ENCODE measurements at places on chromosomes 1 and 21.

DNA sequence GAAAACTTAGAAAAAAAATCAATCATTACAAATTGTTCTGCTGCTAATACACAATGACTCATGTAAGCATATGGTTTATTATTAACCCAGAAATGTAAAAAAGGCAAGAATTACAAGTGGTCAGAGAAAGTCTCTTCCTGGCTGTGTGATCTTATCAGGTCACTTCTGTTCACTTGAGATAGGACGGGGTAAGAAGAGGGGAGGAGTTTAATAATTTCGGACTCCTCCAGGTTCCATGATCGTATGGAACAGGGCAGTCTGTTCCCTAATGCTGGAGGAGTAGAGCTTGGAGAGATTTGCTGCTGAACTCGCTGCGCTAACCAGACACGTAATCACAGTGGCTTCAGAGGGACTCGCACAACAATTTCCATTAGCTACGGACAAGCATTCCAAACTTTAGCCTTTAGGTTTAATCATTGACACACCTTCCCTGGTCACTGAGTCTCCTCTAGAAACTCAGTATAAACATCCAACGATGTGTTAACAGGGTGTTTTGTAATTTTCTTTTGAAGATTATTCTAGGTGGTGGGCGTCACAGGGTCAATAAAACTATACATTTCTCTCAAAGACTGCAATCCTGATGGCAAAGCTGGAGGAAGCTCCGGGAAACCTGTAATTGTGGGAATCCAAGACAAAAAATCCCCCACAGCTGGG is 1.3 kb downstream of the CRYZ start:
- DNase-seq: no peak

DNA sequence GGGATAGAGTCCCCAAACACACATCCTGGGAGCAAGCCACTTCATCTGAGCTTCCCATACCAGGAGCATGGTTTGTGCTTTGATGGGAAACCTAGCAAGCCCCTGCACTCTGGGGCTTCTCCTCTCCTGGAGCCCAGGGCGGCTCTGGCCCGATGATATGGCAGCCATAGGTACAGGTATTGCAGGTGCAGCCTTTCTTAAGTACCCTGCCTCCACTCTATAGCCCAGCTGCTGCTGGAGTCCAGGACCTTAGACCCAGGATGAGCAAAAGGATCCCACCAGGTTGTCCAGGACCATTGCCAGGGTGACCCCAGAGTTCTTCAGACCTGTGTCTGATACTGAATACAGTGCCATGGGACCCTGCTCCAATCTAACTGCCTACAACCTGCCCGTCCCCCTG is 4.2 kb downstream of the C1orf226 start:
- DNase-seq: no peak

- peak; percentile 76 for DNase-seq
These were observed 987 bp downstream of the GPR137B start for GRCh38 chr1:236143104-236143948.

DNA sequence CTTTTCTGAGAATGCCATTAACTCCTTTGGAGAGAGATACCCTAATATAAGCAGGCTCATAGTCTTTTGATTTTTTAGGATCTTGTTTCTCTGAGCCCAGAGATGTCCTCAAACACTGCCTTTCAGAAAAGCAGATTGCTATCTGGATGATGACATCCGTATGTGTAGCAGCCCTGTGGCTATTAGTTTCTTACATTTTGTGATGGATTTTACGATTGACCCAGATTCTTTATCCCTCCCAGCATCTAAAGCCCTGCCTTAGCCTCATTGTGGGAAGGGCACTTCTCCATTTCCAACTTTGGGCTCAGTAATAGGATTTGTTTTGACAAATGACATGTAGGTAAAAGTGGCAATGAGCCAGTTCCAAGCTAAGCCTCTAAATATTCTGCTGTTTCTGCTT is 300.3 kb downstream of the TTLL7 start:
- DNase-seq: no peak

DNA sequence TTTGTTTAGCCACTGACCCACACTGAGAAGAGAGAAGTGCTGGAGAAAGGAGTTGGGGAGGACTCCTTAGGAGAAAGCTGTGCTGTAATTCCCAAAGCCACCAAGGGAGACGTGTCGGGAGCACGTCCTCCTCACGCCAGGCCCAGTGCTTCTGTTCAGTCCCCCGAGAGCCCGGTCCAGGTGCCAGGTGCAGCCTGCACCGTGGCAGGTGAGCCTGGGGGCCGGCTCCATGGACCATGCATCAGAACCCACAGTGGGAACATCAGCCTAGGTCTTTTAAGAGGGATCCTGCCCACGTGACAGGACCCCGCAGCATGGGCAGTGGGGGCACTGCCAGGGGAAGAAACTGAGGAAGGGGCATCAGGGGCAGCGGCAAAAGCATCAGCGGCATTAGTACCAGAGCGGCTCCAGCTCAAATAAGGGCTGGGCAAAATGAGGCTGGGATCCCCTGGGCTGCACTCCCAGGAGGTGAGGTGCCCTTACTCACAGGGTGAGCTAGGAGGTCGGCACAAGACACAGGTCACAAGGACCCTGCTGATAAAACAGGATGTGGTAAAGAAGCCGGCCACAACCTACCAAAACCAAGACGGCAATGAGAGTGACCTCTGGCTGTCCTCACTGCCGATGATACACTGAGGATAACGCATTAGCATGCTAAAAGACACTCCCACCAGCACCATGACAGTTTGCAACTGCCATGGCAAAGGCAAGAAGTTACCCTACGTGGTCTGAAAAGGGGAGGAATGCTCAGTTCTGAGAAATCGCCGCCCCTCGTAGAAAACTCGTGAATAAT is 24.6 kb upstream of the PRDM15 start:
- DNase-seq: no peak

DNA sequence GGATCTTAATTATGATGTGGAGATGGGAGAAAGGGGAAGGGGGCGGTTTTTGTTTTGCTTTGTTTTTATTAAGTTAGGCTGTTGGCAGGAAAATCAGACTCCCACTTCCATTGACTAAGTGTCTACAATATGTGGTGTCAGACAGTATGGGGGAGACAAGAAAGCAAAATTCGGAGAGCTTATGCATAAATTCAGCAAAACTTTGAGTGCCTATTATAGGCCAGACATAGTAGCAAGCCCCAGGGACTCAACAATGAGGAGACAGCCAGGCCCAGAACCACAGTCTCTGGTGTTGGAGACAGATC is 835 bp upstream of the TSPAN2 start:
- no peak for DNase-seq

GRCh38 chr21:45329261-45330074 is 41.8 kb upstream of the POFUT2 start:
- no peak for DNase-seq

DNA sequence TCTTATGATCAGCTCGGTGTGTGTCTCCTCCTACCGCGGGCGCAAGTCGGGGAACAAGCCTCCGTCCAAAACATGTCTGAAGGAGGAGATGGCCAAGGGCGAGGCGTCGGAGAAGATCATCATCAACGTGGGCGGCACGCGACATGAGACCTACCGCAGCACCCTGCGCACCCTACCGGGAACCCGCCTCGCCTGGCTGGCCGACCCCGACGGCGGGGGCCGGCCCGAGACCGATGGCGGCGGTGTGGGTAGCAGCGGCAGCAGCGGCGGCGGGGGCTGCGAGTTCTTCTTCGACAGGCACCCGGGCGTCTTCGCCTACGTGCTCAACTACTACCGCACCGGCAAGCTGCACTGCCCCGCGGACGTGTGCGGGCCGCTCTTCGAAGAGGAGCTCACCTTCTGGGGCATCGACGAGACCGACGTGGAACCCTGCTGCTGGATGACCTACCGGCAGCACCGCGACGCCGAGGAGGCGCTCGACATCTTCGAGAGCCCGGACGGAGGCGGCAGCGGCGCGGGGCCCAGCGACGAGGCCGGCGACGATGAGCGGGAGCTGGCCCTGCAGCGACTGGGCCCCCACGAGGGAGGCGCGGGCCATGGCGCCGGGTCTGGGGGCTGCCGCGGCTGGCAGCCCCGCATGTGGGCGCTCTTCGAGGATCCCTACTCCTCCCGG is 1.5 kb downstream of the KCNC4 start:
- DNase-seq: peak; percentile 65

DNA sequence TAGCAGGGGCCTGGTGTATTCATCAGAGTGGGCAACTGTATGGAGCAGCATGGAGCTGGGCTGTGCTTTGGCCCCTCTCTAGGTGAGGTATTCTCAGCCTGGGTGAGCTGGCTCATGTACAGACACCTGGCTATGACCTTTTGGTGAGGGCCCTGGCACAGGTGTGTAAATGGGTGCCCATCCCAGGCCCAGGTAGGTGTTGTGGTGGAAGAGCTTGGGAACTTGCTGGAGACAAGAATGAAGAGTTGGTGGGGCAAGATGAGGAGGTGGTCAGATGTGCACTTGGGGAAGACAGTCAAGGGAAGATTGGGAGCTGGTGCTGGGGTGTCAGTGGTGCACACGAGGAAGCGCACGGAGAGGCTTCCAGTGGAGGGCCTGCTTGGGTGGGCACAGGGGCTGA is 95.5 kb downstream of the TRIM11 start:
- DNase-seq: no peak

- no peak for DNase-seq
These were observed 15.5 kb downstream of the EEIG2 start for GRCh38 chr1:108575375-108575774.

- no peak for DNase-seq
These were observed 15.9 kb upstream of the SAMD11 start for GRCh38 chr1:907611-908451.

- no peak for DNase-seq
These were observed 607.9 kb upstream of the TMPRSS15 start for GRCh38 chr21:19011451-19011850.

GRCh38 chr1:18794561-18794960 is 64.9 kb downstream of the TAS1R2 start:
- DNase-seq: no peak

GRCh38 chr1:27473755-27474154 is 16.2 kb downstream of the WASF2 start:
- DNase-seq: peak; percentile 27

DNA sequence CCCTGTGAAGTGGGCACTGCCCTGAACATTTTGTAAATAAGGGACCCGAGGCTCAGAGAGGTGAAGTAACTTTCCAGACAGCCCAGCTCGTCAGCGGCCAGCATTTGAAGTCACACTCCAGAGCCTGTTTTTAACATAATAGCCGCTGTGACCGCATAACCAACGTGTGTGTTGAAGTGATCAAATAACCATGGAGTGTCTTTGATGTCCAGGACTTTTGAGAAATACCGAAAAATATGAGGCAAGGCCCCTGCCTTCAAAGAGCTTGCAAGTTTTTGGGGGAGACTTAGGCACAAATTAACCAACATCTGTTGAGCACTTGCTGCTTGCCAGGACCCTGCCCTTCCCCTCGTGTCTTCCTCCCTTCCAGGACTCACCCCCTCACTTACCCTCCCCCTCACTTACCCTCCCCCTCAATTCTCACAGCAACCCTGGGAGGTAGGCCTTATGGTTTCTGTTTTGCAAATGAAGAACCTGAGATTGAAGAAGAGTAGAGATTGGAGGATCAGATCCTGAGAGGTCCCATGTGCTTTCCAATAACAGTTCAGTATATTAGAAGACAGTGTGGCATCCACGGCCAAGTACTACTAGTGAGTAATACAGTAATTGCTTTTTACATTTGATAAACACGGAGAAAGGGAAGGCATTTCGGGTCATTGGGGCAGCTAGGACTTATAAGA is 1.3 kb upstream of the SLC16A1 start:
- DNase-seq: peak; percentile 73

- no peak for DNase-seq
These were observed 87.0 kb upstream of the C1orf21 start for GRCh38 chr1:184299796-184300195.

Data from activated CD4-positive, alpha-beta T cell treated with anti-CD3 and anti-CD28 coated beads for 36 hours (primary cell).